ENCODE measurements at places on chromosomes 11 and 22.

DNA sequence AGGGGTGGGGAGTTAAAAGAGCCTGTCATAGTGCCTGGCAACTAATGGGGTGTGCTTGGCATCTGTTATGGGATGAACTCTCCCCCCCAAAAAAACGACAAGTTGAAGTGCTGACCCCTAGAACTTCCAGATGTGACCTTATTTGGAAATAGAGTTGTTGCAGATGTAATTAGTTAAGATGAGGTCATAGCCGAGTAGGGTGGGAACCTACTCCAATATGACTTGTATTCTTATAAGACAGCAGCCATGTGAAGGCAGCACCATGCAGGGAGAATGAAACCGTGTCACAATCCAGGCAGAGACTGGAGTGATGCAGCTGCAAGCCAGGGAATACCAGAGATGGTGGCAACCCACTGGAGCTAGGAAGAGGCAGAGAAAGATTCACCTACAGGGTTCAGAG lies 394.5 kb downstream of the TENM4 start:
- DNase-seq: no peak

- no peak for DNase-seq
These were observed 37.5 kb downstream of the FAM227A start for GRCh38 chr22:38618682-38619081.

- DNase-seq: peak; percentile 37
These were observed 2.3 kb upstream of the RHOD start for GRCh38 chr11:67054346-67054835.

- DNase-seq: no peak
These were observed 8.0 kb upstream of the PMM1 start for GRCh38 chr22:41597635-41597953.

- peak; percentile 92 for DNase-seq
These were observed at the start of gene EHF for GRCh38 chr11:34620820-34621792. Gene EHF (plus strand): TSS chr11:34621093. CDS start chr11:34642631, 21,538 bp downstream.

DNA sequence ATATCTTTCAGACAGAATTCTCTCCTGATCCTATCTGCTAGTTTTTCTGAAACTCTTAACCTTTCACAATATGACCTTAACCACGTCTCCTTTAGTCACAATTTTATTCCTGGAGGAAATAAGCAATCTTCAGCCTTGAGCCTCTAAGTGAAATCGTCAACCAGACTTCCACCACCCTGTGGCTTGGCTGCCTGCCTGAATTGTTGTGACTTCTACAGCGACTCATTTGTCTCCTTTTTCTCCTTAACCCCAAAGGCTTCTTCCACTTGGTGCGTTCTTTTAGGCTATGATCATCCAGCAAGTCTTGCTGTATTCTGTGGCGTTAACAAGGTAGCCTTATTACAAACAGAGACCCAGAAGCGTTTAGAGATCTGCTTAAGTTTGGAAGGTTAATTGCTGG lies 535.1 kb upstream of the ARHGAP42 start:
- DNase-seq: no peak

GRCh38 chr11:76228071-76228874 lies 22.0 kb upstream of the WNT11 start:
- DNase-seq: no peak
